Subcutaneous preadipocyte (primary cell): ENCODE measurements at places on chromosomes 5 and 9. TPM values are rescaled to one million over a fixed set of nuclear protein-coding genes. Genes with fewer than 3 reads are reported as not detected.

The PALM2AKAP2 gene
- total RNA-seq = 11.4 and 13.3 TPM in 2 replicates

The EGR1 gene
- 0.73 and 2.3 TPM in 2 replicates for total RNA-seq

The MYMK gene
- not detected in 2 replicates for total RNA-seq

The CNTNAP3B gene
- not detected in 2 replicates for total RNA-seq

The PPP3R2 gene
- total RNA-seq = not detected in 2 replicates

The CAMK2A gene
- 0.20 and 0.73 TPM in 2 replicates for total RNA-seq

The PCDHA1 gene
- under 0.01 TPM in 1 of 2 replicates, not detected in the other for total RNA-seq

The IFNA2 gene
- total RNA-seq = not detected in 2 replicates

The CD72 gene
- 1.6 and 4.4 TPM in 2 replicates for total RNA-seq

The C9orf152 gene
- total RNA-seq = not detected in 2 replicates

The NIM1K gene
- 1.8 and 4.0 TPM in 2 replicates for total RNA-seq

The RETREG1 gene
- total RNA-seq = 2.7 and 5.1 TPM in 2 replicates

The SH3TC2 gene
- 0.37 and 1.2 TPM in 2 replicates for total RNA-seq

The SSNA1 gene
- 56.1 and 64.7 TPM in 2 replicates for total RNA-seq

The EPB41L4B gene
- total RNA-seq = under 0.01 TPM in 2 replicates

The GRM6 gene
- total RNA-seq = not detected in 2 replicates

The INSL4 gene
- total RNA-seq = not detected in 2 replicates

The NAIP gene
- total RNA-seq = 2.2 and 5.1 TPM in 2 replicates

The ARSI gene
- total RNA-seq = 2.0 and 2.2 TPM in 2 replicates

The PCDHB11 gene
- total RNA-seq = 0.37 TPM in 1 of 2 replicates, not detected in the other

The CDX1 gene
- total RNA-seq = not detected in 2 replicates

The MCTP1 gene
- total RNA-seq = 28.3 and 43.4 TPM in 2 replicates

The OBP2B gene
- total RNA-seq = not detected in 2 replicates

The TLE1 gene
- 9.8 and 20.2 TPM in 2 replicates for total RNA-seq

The TMED9 gene
- 59.2 and 66.5 TPM in 2 replicates for total RNA-seq

The PRRX2 gene
- 5.1 and 21.3 TPM in 2 replicates for total RNA-seq

The CXCL14 gene
- under 0.01 and 0.37 TPM in 2 replicates for total RNA-seq

The CCNJL gene
- total RNA-seq = not detected in 2 replicates

The SLC6A3 gene
- under 0.01 TPM in 1 of 2 replicates, not detected in the other for total RNA-seq

The KIAA0825 gene
- 4.5 and 6.2 TPM in 2 replicates for total RNA-seq

The SPINK13 gene
- total RNA-seq = not detected in 2 replicates

The GLRA1 gene
- total RNA-seq = not detected in 2 replicates

The SPINK5 gene
- total RNA-seq = not detected in 2 replicates

The SPACA9 gene
- total RNA-seq = 2.3 and 3.3 TPM in 2 replicates

The ADAMTS19 gene
- 0.39 and 0.73 TPM in 2 replicates for total RNA-seq

The GADD45G gene
- total RNA-seq = under 0.01 and 0.39 TPM in 2 replicates

The RASA1 gene
- total RNA-seq = 19.5 and 31.7 TPM in 2 replicates

The NUTM2G gene
- total RNA-seq = not detected in 2 replicates

The CDK5RAP2 gene
- total RNA-seq = 29.0 and 34.8 TPM in 2 replicates

The PFN3 gene
- 1.1 TPM in 1 of 2 replicates, not detected in the other for total RNA-seq

The LURAP1L gene
- total RNA-seq = 28.9 and 34.9 TPM in 2 replicates

The LTC4S gene
- total RNA-seq = not detected in 2 replicates

The ANKRD34B gene
- not detected in 2 replicates for total RNA-seq

The CTXN3 gene
- not detected in 2 replicates for total RNA-seq

The KIF12 gene
- not detected in 2 replicates for total RNA-seq

The IL4 gene
- total RNA-seq = not detected in 2 replicates

The SLC6A7 gene
- total RNA-seq = not detected in 2 replicates

The ROPN1L gene
- 1.1 and 1.6 TPM in 2 replicates for total RNA-seq
